Frontal cortex (tissue), 4 donors: ENCODE measurements at places on chromosomes 16 and 17.

DNA sequence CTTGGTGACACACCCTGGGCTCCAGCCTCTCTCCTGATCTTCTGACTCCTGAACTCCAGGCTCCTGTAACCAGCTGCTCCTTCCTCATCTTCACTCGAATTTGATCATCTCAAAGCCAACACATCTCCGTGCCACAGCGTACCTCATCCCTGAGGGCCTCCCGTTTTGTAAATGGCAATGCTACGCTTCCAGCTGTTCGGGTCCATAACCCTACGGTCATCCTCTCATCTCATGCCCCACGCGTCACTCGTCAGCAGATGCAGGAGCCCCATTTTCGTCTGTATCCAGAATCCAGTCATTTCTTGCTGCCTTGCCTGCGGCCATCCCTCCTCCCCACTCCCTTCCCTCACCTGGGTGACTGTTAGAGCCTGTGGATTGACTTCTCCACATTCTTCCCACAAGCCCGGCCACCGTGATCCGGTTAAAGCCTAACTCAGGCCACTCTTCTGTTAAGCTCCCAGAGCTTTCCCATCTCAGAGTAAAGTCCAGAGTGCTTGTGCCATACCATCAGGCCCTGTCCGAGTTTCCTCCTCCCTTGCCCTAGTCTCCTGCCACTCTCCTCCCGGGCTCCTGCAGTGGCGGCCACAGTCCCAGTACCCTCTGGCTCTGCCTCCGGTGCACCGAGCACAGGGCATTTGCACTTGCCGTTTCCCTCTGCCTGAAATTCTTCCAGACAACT is 20.3 kb upstream of the AKTIP start:
- no peak for DNase-seq

- DNase-seq, result no peak
Measured at GRCh38 chr17:48236681-48237134, 129.1 kb downstream of the SNX11 start.

GRCh38 chr16:17340804-17341203 is 130.0 kb downstream of the XYLT1 start:
- no peak for DNase-seq

GRCh38 chr17:17406225-17406624 is 70.6 kb upstream of the MED9 start:
- no peak for DNase-seq

DNA sequence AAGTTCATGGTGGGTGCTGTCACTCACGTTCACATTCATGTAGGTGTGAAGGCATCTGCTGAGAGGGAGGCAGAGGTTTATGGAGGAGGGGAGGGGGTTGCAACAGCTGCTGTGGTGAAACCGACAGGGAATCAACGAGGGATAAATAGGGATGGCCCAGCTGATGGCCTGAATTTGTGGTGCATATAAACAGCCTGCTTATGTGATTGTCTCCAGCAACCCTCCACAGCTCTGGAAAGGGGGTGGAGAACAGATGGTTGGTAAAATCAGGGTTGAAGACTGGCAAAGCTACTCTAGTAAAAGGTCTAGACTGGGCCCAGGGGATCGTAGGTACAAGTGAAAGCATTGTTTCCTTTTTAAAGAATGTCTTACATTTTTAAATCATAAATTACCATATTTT is 53.7 kb downstream of the IQCK start:
- no peak for DNase-seq

- no peak for DNase-seq
Measured at GRCh38 chr16:74046524-74046923, 250.1 kb upstream of the PSMD7 start.

DNA sequence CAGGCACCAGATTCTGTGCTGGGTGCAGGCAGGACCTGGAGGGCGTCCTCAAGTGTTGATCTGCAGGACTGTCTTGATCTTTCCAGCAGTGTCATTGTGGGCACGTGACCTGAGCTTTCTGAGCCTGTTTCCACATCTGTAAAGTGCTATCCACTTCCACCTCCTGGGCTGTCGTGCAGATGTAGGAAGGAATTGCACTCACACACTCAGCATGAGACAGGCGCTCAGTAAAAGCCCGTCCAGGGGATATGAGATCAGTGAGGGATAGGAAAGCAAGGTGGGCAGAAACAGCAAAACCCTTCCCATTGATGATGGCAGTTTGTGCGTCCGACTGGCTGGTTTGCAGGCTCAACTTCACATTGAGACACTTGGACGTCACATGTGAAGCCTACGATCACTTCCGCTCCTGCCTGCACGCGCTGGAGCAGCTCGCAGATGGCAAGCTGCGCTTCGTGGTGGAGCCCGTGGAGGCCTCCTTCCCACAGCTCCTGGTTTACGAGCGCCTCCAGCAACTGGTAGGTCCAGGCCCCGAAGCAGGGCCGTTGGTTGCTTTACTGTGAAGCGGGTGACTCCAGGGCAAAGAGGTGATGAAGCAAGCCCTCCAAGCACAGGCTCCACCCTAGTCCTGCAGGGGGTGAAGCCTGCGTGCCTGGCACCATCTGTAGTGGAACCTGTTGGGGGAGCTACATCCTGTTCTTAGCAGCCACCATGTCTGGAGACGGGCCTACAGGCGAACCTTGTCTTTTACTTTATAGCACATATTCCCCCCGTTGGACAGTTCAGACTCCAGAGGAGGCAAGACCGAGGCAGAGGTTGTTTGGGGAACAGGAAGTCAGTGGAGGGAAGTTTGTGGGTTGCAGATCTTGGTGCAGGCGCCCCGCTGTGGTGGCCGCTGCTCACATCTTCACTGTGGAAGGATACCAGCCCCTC is 23.0 kb downstream of the METTL22 start:
- DNase-seq, result no peak

- DNase-seq, result no peak
Measured at GRCh38 chr16:8855972-8856371, 12.8 kb downstream of the CARHSP1 start.

DNA sequence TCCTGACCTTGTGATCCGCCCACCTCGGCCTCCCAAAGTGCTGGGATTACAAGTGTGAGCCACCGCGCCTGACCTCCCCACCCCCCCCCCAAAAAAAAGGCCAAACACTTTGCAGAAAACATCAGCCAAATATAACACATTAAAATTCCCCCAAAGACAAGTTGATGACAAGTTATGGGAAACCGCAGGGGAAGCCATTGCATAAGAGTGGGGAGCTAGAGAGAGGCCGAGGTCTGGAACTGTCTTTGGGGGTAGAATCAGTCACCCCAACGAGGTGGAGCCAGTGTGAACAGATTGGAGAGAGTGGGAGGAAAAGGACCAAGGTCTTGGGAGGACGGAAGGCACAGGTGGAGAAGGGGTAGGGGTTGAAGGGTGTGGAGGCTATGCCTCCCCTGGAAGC is 2.8 kb downstream of the DRC3 start:
- DNase-seq, result no peak

DNA sequence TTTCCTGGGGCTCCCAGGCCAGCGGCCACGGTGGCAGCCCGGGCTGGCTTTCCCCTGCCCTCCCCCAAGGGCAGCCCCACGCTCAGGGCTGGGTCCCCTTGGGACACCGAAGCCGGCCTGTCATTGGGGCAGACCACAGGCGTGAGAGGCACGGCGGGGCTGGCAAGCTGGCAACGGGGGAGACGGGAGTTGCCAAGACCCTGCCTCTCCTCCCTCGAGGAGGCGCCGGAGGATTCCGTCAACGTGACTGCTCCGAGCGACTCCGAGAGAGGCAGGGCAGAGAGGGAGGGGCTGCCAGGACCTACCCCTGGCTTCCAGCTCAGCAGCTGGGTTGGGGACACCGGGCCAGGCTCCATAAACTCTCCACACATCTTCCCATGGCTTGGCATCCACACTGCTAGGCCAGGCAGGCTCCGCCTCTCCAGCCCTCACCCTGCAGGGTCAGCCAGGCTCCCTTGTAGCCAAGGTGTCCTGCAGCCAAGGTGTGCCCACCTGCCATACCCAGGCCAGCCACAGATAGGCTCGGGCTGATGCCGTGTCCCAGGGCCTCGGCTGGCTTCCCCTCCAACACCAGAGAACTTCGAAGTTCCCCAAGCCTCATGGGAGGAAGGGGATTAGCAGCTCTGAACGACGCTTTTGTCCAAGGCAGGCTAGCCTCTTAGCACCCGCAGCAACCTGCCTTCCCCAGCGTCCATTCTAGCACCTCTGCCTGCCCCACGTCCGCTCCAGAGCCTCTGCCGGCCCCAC is 25.5 kb downstream of the TIMM22 start:
- DNase-seq, result peak; percentile 57

GRCh38 chr17:44529864-44530263 is 26.7 kb upstream of the GPATCH8 start:
- DNase-seq, result no peak

GRCh38 chr16:69773260-69773947 is 11.3 kb downstream of the WWP2 start:
- no peak for DNase-seq

GRCh38 chr16:29656688-29657523 is 6.1 kb upstream of the SPN start:
- DNase-seq, result no peak

DNA sequence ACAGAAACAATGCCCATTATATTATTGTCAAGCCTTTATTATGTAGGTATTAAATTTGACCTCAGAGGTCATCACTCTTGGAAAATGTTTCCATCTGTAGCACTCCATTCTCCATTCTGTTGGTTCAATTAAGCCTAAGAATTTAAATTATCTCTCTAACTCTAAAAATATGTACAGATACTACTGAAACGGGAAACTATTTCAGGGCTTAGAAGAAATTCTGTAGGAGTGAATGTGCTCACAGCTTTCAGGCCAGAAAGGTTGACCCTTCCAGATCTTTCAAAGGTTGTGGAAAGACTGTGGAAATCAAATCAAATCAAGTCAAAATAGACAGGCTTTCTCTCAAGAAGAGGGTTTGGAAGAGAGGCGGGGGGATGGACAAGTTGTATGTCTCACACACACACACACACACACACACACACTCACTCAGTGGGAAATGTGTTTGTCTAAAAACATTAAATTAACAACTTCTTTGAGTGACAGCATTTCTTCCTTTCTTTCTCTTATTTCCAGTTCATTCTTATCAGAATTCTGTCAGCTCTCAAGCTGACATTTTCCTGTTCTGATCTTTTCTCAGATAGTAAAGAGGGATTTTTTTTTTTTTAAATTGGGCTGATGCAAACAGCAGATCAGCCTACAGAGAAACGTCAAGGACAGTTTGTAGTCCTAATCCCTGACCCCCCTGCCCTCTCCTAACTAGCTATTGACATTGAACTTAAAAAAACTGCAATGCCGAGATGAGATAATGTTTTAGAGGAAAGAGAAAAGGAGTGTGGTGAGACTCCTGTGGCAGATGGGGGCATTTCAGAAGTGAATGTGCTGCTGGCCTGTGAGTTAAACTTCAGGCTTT is 139.0 kb upstream of the ZFHX3 start:
- DNase-seq, result no peak

GRCh38 chr16:5971106-5971505 is 873.5 kb upstream of the EEF2KMT start:
- no peak for DNase-seq

- no peak for DNase-seq
Measured at GRCh38 chr16:69111216-69111875, 5.9 kb downstream of the HAS3 start.

DNA sequence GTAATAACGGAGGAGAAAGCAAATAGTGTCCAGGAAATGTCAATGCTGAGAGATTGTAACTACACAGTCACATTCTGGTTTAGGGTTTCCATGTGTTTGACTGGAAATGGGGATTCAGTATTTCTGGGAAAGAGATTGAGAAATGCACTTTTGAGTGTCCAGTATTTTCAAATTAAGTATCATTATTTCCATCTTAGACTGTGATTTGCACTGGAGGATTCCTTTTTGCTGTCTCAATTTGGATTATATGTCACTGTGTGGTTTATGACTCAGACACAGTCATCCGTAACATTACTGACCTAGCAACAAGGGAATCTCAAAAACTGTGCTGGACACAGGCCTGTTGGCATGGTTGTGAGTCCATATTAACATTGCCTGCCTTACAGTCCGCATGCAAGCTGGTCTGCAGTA is 681.4 kb downstream of the CDH11 start:
- no peak for DNase-seq

DNA sequence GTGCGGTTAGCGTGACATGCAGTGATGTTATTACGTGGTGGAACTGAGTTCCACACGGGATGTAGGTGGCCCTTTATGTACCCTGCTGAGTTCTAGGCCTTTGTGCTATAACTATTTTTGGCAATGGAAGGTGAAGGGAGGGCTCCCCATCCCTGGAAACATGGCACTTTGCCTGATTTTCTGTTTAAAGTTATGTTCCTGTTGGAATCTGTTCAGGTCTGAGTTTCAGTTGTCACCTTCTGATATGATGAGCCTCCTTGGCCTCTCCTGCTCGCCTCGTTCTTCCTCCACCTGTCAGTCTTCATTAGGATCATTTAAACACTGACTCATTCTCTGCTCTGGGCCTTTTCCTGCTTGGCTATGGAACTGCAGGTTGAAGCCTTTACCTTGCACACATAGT is 200.6 kb downstream of the FTO start:
- DNase-seq, result no peak

DNA sequence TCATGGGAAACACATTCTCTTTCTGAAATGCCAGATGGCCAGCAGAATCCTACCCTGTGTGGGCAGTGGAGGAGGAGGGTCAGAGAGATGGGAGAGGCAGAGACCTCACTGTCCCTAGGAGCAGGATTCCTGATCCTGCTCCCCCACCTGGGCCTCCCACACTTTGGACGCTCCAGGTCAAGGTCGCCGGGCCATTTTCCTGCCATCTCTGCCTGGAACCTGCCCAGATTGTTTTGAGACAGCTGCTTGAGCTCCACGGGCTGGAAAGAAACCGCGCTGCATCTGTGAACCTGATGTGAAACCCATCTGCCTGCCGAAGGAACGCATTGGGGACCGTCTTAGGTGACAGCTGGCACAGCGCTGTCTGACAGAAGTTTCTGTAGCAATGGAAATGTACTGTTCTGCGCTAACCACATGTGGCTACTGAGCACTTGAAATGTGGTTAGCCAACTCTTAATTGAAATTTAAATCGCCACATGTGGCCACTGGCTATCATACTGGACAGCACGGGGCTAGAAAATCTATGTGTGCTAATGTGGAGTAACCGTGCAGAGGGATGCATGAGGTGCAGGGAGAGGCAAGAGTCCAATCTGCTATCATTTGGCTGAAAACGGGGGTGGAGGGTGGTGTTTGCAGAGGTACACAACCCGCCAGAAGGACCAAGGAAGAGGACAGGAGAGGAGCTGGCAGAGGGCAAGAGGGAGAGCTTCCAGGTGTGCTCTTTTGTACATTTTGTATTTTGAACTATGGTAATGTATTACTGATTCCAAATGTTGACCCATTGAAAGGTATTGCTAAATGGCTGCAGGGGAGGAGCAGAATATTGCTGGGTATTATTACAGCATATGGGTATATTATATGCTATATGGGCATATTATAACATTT is 15.4 kb upstream of the NUBP1 start:
- no peak for DNase-seq

- no peak for DNase-seq
Measured at GRCh38 chr16:80583466-80583865, 42.7 kb downstream of the DYNLRB2 start.

DNA sequence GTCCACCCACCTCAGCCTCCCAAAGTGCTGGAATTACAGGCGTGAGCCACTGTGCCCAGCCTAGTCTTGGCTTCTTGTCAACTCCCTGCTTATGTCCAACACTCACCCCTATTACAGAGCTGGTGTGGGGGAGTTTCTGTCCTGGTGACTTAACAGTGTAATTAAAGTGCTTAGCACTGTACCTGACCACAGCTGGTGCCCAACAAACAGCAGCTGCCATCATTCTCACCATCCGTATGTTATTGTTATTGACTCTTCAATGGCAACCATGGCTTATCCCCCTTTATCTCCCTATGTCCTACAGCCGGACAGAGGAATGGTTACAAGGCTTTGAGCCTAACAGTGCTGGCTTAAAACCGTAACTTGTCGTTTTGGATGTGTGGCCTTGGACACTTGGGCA is 17.0 kb upstream of the BRCA1 start:
- no peak for DNase-seq

GRCh38 chr16:72362476-72362875 is 190.5 kb upstream of the PMFBP1 start:
- no peak for DNase-seq
